ENCODE measurements at places on chromosomes 1 and 21. TPM values are rescaled to one million over a fixed set of nuclear protein-coding genes. Genes with fewer than 3 reads are reported as not detected.

DNA sequence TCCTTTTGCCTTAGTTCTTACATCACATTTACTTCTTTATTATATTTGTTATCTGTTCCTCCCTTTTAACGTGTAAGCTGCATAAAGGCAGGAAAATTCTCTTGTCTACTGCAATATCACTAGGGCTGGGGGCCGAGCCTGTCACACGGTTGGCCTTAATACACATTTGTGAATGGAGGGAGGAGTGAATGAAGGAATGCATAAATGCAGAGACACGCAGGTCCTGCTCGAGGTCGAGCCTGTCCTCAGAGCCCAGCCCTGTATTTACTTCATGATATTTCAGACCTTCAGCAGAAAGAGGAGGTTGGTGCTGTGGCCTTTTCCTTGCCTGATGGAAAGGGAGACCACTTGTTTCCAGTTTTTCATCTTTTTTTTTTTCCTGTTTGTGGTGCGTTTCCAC is 671.3 kb downstream of the PTPRU start:
- no peak for DNase-seq

Gene KLHDC9
- 0.39 TPM for total RNA-seq

DNA sequence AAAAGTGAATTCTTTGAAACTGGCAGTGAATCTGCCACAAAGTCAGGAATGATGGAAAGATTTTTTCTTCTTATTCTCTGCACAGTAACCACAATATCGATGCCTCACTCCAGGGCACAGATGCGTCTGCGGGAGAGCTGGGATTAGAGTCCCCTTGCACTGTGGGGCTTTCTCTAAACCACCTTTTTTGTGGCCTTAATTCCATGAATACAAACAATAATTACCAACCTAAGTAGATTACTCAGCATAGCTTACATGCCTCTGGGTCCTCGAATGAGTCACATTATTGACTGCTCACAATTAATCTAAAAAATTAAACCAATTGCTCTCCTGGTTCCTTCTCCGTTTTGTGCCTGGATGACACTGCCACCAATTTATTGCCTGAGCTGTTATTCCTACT is 125.8 kb downstream of the KAZN start:
- DNase-seq = no peak

GRCh38 chr1:179229214-179230140 is at the start of gene ABL2:
Gene ABL2, minus strand, starts transcription at chr1:179229677. Its CDS starts 280 bp downstream, at chr1:179229397.
- DNase-seq = peak; percentile 71

Measured in activated CD4-positive, alpha-beta T cell treated with anti-CD3 and anti-CD28 coated beads for 36 hours (primary cell).